GM23248 (cell line): ENCODE measurements at places on chromosomes 4 and X. TPM values are rescaled to one million over a fixed set of nuclear protein-coding genes. Genes with fewer than 3 reads are reported as not detected.

Gene TDO2
- total RNA-seq: 0.25 TPM in 1 of 2 replicates, not detected in the other

Gene TRIM60
- not detected in 2 replicates for total RNA-seq

Gene HTR2C
- not detected in 2 replicates for total RNA-seq

Gene ZNF595
- total RNA-seq: 7.1 and 8.3 TPM in 2 replicates

GRCh38 chr4:42658261-42658660, 1.4 kb upstream of the ATP8A1 start:
- no peaks in the 10 kb centered on the region for H3K27me3 ChIP-seq
- DNase-seq: no peak
- peaks cover 10% of the 10 kb centered on the region for H3K4me1 ChIP-seq

DNA sequence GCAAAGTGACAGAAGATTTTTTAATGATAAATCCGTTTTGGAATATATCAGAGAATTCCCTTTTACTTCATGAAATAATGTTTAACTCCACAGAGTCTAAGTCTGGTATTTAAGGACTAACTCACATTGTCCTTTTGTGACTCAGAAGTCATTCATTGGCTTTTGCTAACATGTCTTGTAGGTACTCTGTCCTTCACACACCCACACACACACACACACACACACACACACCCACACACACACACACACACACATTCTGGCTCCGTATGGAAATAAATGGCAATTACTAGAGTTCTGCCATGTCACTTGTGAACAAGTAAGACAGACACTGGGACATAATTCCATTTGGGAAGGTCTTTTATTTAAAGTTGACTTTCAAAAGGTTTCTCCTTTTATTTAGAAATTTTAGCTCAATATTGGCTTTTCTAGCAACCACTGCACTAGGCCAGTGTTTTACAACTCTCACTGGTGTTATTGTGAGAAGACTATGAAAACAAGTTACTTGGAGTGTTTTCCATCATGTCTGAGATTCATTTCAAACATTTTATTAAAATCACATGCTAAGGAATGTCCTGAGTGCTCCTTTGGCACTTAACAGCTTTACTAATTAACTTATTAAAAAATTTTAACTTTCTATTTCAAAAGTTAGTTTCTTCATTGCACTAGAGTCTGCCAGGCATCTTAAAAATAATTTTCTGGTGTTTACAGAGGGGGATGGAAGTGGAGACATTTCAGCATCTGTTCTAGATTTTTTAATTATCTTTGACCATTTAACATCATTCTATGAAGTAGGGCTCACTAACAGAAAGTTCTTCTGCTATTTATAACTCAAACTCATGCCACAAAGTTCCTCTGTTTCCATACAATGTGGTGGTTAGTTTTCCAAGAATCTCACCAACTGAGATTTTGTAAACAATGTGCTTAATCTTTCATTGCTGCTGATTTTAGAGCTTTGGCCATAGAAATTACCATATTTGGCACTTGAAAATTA, 240.3 kb upstream of the GPC4 start:
- no peak overlapping the region for H3K4me3 ChIP-seq
- peak overlapping the region; percentile 43; the same call in 1 of the 2 replicates for H3K27ac ChIP-seq
